ENCODE measurements at places on chromosomes 3 and 15. TPM values are rescaled to one million over a fixed set of nuclear protein-coding genes. Genes with fewer than 3 reads are reported as not detected.

The HDC gene
- not detected for total RNA-seq

The PDE8A gene
- 25.2 TPM for total RNA-seq

The ARHGEF26 gene
- 11.9 TPM for total RNA-seq

The CHRNA5 gene
- total RNA-seq, result 29.3 TPM

The C3orf49 gene
- not detected for total RNA-seq

The GABRA5 gene
- total RNA-seq, result 97.2 TPM

The CCDC13 gene
- total RNA-seq, result 0.26 TPM
